Esophagus muscularis mucosa (tissue), 4 donors: ENCODE measurements at places on chromosomes 13 and 19. TPM values are rescaled to one million over a fixed set of nuclear protein-coding genes. Genes with fewer than 3 reads are reported as not detected.

DNA sequence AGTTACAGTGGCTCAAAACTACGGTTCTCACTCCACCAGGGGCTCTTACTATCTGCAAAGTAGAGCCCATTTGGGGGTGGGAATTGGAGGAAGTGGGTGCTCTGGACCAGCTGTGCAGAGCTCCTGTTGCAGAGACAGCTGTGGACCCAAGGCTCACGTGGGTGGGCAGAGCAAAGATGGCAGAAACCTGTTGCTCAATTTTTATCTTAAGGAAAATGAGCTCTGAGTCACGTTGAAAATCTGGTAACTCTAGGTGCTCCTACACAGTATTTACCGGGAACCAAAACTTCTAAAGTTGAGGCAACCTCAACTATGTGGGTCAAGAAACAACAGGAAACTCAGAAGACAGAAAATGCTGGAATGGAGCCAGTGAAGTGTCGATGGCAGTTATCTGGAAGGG, 30.2 kb upstream of the SLC15A1 start:
- DNase-seq, result no peak

ATP8A2 gene
- 0.50 TPM for total RNA-seq

GRCh38 chr19:36488846-36489117, 579 bp downstream of the ZNF566 start:
- no peak for DNase-seq

GRCh38 chr19:13396250-13397080, 109.8 kb downstream of the CACNA1A start:
- no peak for DNase-seq

DNA sequence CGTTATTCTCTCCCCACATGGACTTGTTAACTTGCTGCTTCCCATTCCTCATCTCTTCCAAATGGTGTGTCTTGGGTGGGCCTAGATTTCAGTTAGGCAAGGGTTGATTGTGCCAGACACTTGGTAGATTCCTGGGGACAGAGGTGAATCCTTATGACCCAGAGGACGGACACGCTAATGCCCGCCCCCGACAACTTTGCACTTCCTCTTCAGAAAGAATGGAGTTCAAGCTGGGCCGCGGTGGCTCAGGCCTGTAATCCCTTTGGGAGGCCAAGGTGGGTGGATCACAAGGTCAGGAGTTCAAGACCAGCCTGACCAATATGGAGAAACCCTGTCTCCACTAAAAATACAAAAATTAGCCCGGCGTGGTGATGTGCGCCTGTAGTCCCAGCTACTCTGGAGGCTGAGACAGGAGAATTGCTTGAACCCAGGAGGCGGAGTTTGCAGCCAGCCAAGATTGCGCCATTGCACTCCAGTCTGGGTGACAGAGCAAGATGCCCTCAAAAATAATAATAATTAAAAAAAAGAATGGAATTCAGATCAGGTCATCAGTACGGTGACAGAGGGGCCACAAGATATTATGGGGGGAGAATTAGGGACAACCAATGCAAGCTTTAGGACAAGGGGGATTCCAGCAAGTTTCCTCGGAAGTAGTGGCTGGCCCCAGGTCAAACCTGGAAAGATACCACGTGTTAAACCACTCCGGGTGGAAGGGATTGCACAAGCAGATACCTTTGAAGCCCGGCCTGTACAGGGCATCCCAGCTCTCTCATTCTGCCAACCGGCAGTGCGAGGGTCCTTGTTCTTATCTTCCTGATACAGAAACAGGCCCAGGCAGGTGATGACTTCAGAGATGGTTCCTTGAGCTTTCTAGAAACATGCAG, 2.7 kb downstream of the MYO9B start:
- DNase-seq, result no peak

GRCh38 chr13:101429733-101430132, 13.4 kb upstream of the NALCN start:
- no peak for DNase-seq

C1QTNF9B gene
- total RNA-seq, result not detected

SEMA6B gene
- total RNA-seq, result 22.5 TPM

DNA sequence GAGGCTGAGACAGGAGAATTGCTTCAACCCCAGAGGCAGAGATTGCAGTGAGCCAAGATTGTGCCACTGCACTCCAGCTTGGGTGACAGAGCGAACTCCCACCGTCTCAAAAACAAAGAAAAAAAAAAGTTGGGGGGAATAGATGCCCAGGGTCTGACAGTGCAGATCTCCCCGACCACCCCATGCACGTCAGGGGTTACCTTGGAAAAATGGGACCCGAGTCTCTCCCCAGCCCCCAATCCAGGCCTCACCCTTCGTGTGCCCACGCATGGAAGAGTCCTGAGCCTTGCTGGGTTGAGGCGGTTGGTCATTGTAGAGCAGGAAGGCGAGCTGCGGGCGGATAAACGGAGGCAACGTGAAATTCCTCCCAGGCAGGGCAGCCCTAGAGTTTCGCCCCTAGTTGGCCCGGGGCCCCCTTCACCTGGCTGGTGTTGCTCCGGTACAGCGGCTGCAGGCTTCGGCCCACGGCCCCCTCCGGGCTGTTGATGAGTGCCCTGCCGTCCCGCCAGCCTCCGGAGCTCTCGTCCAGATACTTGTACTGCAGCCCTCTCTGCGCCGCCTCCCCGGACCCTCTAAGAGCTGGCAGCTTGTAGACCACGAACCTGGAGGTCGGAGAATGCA, 588 bp downstream of the DNASE2 start:
- no peak for DNase-seq

DNA sequence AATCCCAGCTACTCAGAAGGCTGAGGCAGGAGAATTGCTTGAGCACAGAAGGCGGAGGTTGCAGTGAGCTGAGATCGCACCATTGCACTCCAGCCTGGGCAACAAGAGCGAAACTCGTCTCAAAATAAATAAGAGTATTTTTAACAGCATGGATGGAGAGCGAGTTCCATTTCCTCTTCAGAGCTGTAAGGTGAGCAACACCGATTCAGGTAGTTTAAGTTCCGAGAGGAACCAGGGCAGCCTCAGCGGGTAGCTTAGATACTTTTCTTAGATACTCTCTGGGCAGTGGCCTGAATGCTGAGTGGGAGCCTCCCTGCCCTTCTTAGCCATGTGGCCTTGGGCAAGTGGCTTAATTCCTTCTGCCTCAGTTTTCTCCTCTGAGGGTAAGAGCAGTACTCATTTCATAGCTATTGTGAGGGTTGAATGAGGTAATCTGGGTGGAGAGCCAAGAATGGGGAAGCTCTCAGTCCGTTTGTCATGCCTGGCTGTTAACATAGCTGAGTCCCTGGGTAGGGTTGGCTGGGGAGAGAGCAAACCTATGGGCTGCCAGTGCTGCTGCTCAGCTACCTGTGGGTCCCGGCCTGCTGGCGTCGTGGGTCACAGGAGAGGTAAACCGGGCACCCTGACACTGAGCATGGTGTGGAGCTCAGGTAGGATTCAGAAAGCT, 4.1 kb downstream of the ATP11A start:
- no peak for DNase-seq

- no peak for DNase-seq
Measured at GRCh38 chr13:73954808-73955207, 179.4 kb downstream of the KLF12 start.

GRCh38 chr13:84821261-84821660, 939.0 kb upstream of the SLITRK1 start:
- no peak for DNase-seq

DNA sequence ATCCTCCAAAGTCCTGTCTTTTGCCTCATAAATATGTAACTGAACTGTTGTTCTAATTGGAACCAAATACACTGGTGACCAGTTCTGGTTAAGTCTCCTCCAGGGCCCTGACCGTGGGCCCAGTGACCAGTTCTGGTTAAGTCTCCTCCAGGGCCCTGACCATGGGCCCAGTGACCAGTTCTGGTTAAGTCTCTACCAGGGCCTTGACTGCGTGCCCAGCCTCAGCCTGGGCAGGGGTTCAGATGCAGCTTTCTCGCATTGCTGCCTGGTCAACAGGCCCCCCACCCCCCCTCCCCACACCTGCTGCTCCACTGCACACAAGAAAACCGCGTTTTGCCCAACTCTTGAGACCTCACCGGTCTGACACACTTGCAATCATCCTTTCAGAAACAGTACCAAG, 3.8 kb upstream of the GRTP1 start:
- no peak for DNase-seq

GRCh38 chr13:98965325-98965724, 12.5 kb downstream of the DOCK9 start:
- DNase-seq, result no peak

DNA sequence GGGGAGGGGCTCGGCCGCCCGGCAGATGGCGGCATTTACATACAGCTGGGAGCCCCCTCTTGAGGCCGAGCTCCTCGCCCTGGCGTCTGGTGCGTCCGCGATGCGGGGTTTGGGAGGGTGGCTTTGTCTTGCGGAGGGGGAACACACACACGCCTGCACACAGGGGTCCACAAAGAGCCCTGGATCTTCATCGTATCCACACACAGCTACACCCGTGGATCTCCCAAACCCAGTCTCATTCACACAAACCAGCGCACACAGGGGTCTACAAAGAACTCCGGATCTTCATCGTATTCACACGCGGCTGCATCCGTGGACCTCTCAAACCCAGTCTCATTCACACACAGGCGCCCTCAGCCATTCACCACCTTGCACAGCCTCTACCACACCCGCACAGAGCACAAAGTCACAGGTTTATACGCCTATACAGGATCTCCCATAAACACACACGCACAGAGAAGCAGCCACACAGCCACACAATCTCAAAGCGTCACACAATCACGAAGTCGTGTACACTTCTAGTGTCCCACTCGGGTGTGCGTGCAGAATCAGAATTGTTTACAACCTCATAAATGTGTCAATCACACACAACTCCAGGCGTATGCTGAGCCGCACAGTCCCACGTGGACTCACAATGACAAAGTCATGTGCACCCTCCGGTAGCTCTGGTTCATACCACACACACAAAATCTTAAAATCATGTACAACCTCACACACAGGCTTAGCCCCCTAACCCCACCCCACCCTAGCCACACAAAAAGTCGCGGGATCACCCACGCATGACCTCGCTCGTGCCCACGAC, 550 bp upstream of the DLL3 start:
- DNase-seq, result no peak

DNA sequence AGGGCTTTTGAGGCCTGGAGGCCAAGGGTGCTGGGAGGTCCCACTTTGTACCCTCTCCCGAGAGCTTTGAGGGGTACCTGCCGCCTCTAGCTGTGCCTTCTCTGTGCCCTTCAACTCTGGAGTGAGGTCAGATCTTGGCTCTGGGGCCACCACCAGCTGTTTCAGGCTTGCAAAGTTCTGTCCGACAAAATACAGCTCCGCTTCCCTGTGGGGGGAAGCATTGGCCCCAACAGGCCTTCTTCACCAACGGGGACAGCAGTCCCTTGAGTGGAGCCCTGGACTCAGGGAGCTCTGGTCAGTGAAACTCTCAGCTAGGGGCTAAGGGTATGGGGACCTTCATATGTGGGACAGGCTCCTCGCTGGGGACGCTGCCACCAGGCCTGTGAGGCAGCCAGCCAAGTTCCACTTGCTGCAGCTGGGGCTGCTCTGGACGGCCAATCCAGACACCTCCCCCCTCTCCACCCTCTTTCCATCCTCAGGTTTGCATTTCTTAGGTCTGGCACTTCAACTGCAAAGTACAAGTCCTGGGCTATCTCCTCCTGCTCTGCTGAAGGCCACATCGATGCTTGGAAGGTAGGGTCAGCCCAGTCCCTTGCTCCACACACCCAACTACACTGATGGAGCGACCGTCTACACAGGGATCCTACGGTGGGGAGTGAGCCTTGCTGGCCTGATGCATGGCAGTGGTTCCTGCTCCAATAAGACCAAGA, 46.8 kb downstream of the C13orf46 start:
- DNase-seq, result no peak

DNA sequence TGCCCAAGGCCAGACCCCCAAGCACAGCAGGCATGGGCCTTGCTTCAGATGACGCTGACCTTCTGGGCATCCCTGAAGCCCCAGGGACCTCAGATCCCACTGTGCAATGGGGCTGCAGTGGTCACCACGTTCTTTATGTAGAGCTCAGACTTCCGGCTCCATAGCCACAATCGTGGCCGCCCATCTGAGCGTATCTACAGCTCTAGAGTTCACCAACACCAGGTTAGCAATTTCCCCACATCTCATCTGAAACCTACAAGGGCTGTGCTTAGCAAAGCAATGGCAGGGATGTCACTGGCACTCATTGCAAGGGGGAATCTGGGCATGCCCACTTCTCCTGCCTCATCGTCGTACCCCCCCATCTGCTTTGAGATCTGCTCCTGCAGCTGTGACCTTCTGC, 384.4 kb upstream of the TSHZ3 start:
- peak; percentile 88 for DNase-seq

DNA sequence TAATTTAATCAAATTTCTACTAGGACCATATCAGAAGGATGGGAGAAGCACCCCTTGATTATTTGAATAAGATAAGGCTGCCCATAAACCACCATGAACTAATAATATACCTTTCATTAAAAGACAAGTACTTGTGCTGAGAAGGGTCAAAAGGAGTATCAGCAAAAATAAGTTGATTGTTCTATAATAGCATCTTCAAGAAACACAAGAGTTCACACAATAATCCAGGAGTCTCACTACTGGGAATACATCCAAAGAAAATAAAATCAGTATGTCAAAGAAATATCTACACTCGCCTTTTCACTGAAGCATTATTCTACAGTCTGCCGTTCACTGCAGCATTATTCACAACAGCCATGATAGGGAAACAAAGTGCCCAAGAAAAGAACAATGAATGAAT, 1310.1 kb upstream of the PCDH9 start:
- DNase-seq, result no peak

DNA sequence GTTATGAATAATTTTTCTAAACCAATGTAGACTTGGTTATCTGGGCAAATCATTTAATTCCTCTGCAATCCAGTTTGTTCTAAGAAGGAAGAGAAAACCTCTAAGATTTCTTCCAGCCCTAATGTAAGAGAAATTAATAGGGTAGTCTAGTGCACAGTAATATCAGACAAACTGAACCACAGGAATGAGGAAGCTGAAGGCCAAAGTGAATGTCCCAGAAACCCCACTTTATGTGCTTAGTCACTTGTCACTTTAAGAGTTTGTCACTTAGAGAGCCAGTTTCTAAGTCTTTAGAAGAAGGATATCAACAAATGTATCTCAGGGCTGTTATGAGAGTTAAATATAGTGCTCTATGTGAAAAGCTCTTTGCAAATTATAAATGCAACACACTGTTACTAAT, 750.6 kb downstream of the DIAPH3 start:
- no peak for DNase-seq

- DNase-seq, result no peak
Measured at GRCh38 chr19:16374436-16374835, 49.8 kb downstream of the KLF2 start.

- no peak for DNase-seq
Measured at GRCh38 chr19:8144273-8144995, 5.0 kb downstream of the FBN3 start.

KIR3DL1 gene
- not detected for total RNA-seq

DNA sequence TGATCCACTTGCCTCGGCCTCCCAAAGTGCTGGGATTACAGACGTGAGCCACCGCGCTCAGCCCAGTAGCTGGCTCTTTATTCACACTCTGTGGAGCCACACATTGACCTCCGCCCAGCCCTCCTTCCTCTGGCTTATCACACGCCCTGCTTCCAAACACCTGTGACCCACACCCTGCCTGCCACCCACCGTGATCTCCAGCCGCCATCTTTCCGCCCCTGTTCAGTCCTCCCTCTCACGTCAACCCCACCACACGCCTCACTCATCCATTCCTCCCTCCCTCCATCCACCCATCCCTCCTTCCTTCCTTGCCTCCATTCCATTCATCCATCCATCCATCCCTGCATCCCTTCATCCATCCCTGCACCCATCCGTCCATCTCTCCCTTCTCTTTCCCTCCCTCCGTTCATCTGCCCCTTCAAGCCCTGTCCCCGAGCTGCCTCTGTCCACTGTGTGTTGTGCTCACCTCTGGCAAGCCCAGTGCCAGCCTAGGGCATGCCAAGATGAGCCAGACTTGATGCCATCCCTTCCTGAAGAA, 17.6 kb downstream of the ZNF296 start:
- DNase-seq, result no peak

- no peak for DNase-seq
Measured at GRCh38 chr19:51407511-51408131, 9.8 kb downstream of the SIGLEC10 start.
